ENCODE measurements at places on chromosomes 2 and 18.

DNA sequence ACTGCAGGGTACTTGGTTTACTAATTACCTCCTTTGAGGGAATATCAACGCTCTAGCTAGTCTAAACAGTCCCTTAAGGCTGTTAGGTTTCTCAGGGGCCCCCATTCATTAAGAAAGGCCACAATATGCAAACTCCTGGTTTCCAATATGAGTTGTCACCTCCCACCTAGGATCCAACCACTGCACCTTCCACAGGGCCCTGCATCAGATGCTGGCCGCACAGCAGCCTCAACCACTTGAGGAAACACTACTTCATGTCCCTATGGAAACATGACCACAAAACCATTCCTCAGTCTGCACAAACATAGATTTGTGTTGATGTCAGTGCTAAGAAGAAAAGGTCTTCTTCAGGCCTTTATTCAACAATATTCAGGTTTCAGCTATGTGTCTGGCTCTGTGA, 40.9 kb downstream of the STAT4 start:
- DNase-seq = no peak

- no peak for DNase-seq
Measured at GRCh38 chr2:213763354-213763753, 479.1 kb downstream of the SPAG16 start.

GRCh38 chr2:120875431-120875830, 139.8 kb downstream of the GLI2 start:
- DNase-seq = no peak

- no peak for DNase-seq
Measured at GRCh38 chr2:51032751-51033330, 909 bp upstream of the NRXN1 start.
